Left ventricle myocardium superior (tissue), 1 donor: ENCODE measurements at places on chromosomes 12 and 14.
A peak's percentile ranks its signal among the peaks of the same experiment; 100 is the strongest.

GRCh38 chr14:69303086-69303485, 43.1 kb downstream of the GALNT16 start:
- no peak for DNase-seq

DNA sequence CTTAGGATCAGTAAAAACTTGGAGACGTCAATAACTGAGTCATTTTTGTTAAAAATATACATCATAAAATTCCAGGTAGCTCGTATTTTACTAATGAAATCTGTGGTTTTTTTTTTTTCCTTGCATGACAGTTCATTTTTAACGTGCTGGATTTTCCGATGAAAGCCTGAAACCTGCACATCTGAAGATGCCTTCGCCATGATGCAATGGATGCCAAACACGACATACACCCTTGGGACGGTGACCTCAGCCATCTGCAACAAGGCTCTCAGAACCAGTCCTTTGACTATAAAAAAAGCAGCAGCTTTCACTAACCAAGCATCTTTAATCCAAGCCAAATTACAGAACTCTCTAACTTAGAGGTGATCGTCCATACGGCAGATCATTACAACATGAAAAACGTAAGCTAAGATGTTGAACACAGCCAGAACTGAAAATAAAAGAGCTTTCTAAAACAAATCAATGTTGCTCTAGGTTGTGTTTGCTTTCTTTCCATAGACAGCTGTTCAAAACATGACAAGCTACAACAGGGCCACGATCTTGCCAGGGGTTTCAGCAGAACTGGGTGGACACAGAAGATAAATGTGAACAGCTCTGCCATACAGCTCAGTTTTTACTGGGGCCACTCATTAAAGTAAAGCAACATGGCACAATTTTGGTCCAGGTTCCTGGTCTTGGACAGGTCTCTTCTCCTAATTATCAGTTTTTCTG, 7.8 kb downstream of the NIN start:
- DNase-seq = peak; percentile 41

DNA sequence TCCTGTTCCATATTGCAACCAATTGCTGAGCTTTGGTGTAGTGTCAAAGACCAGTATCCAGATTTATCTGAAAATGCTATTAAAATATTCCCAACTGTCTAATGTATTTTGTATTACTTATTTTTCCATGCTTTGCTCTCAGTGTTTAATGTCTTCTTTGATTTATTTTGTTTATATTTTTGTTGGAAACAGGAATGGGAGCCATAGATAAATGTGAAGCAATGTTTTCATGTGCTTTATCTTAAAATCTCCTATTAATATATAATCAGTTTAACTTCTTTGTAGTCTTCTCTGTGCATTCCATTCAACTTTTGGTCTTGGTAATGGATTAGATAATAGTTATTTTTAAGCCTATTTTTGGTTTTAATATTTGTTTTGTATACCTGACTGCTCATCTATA, 8.8 kb downstream of the RAP1B start:
- DNase-seq = no peak

GRCh38 chr12:84994426-84994825, 41.7 kb downstream of the TSPAN19 start:
- no peak for DNase-seq

- no peak for DNase-seq
These were observed 675.6 kb upstream of the MDGA2 start for GRCh38 chr14:48350971-48351370.

- no peak for DNase-seq
These were observed 11.5 kb upstream of the KANSL2 start for GRCh38 chr12:48693572-48693971.

- DNase-seq = no peak
These were observed 6.3 kb upstream of the NPAS3 start for GRCh38 chr14:32932302-32932913.

DNA sequence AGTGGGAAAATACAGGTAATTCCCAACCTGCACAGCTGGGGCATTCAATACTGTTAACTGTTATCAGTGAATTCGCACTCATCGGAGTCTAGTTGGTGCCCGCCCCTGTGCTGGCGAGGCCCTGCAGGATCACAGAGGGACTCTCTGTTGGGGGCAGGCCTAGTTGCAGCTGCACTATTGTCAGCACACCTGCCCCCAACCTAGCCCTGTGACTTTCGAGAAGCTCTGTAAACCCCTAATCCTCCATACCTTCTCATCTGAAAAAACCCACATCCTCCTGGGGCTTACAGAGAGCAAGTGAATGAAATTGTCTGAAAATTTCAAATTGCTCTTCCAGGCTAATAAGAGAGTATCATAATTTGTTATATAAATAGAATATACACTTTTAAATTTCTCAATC, 132.2 kb upstream of the NUDT4 start:
- DNase-seq = no peak

- no peak for DNase-seq
These were observed 78.7 kb downstream of the TXNDC16 start for GRCh38 chr14:52473557-52473956.

DNA sequence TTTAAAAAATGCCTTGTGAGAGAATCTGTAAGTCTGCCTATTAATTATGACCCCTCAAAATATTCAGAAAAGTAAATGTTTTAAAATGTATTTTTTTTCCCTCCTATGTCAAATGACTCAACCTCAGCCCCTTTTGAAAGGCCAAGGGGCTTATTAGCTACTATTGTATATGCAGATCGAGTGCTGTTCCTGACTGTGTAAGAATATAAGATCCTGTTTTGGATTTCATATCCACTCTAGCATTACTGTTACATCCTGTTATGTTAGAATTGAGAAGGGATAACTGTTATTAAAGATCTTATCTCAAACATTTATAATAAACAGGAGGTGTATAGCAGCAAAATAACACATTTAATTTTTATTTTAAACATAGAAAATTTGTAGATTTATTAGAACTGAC, 46.6 kb upstream of the TPH2 start:
- no peak for DNase-seq

DNA sequence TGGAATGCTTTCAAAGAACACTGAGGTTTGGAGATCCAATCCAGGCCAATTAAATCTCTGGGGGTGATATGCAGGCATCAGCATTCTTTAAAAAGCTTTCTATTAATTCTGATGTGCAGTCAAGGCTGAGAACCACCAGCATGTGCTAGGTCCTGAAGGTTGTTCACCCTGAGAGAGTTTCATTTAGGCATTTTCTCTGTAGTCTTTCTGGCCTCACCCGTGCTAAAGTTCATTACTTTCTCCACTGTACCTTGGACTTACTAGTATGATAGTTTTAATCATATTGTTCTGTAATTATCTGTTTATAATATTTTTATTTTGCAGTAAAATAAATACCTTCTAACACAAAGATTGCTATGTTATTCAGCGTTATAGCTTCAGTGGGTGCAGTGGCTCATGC, 32.9 kb downstream of the SOS2 start:
- no peak for DNase-seq

DNA sequence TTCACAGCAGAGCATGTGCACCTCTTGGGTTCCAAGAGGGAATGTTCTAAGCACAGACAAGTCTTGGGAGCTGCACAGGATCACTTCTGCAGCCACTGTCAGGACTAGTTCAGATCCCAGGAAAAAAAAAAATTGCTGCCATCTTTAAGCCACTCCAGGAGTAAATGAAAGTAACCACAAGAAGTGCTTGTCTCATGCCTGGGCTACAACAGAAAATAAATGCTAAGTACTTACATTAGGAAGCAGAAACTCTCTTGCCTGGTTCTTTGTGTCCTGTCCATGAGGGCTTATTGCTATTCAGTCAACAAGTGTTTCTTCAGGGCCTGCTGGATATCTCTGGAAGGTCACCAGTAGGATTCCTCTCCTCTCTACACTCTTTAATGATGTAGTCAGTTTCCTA, 176.1 kb downstream of the KTN1 start:
- DNase-seq = no peak

- DNase-seq = peak; percentile 15
These were observed 386.3 kb downstream of the TMEM121 start for GRCh38 chr14:105912641-105913180.

DNA sequence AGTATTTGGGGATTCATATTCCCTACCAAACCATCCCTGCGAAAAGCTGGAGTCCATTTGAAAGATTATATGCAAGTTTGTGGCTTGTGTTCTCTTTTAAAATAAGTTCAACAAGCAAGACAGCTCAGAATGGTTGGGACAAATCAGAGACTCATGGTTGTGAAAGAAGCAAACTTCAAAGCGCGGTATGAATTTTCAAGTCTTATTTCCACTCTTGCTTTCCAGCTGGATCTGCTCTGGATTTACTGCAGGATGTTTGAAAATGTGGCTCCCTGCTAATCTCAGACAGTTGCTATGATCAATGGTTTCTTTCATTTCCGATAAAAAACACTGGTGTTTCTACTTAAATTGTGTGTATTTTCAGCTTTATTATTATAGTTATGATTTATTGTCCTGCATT, 477.5 kb downstream of the RAD51B start:
- no peak for DNase-seq

DNA sequence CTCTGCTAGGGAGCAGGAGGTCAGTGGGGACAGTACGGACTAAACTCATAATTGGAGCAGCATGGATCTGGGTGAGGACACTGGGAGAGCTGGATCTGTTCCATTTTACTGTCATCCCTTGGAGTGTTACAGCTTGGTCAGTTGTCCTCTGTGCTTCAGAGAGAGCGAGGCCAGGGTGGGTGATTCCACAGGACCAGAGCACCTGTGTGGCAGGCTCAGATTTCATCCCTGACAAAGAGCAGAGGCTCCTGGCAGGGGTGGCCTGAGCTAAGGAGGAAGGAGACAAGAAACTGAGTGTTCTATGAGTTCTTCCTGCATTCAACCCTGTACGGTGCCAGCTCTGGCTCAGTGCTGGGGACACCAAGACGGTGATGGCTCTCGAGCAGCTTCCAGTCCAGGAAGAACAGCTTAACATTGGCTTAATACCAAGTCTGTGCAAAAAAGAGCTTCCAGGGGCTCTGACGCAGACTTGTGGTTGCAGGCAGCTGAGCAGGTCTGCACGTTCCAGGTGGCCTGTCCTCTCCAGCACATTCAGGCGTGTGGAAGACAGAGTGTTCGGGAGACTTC, 8.4 kb upstream of the PGF start:
- DNase-seq = no peak

DNA sequence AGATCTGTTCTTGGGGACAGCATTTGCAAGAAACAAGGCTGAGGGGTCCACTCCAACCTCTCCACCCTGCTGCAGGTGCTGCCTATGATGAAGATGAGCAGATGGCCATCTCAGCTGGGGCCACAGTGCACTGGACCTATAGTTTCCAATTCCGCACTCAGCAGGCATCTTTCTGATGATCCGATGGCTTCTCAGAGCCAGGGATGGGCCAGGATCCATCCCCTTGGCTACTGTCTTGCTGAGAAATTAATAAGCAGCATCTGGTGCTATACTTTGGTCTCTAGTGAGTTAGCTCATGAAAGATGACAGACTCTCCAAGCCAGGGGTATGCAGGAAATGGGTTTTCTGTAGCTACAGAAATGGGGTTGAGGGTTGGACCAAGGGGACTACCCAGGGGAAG, 18.4 kb upstream of the BDKRB1 start:
- no peak for DNase-seq
